Stimulated activated CD8-positive, alpha-beta memory T cell treated with anti-CD3 and anti-CD28 coated beads, Interleukin-7, amount 100 ng/mL, for 24 hours (primary cell): ENCODE measurements at places on chromosomes 11 and 22.

DNA sequence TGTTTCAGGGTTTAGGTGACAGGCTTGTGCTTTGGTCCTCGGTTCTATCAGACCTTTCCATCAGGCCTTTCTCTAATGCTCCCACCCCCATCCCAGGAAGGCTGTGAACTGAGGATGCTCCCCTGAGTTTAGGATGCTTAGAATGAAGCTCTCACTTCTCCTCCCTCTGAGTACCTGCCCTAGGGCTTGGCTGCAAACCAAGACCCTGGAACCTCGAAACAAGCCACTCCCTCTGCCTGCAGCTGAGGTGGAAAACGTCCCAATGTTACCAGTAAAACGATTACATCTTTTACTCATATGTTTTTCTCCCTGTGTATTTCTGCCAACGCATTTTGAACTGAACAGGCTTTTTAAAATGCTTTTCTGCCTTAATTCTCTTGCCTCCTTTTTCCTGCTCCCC is 54.5 kb upstream of the BMAL1 start:
- DNase-seq: no peak

- no peak for DNase-seq
Observed at GRCh38 chr22:31826443-31826842, 72.6 kb downstream of the DEPDC5 start.

GRCh38 chr22:32245042-32245441 is 10.1 kb downstream of the SLC5A4 start:
- no peak for DNase-seq

DNA sequence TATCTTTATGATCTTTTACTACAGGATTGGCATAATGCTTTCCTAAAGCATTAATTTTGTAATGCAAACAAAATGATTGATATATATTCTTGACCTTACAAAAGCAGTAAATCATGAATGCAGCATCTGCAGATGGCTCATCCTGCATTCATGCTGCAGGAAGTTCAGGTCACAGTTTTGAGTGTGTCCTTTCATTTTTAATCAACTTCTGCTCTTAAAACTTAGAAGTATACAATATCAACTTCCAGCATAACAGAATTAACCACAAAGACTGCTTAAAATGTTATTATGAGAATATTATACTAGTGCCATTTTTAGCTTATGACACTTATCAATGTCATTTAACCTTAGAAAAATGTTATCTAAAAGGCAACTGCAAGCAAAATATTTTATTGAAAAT is 54.0 kb downstream of the SLC36A4 start:
- DNase-seq: no peak

DNA sequence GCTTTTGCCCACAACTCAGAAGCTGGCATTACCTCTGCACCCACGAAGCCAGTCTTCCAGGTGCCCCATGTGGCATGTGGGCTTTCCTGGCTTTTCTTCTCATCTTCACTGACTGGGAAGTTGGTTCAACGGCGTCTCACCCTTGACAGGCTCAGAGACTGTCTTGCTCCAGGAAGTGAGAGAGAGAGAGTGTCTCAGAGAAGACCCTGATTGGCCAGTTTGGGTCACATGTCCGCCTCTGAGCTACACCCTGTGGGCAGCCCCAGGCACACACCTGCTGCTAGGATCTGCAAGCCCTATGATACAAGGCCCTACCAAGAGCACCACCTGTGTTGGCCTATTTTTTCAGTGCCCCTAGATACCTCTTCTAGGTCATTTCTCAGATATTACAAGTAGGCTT is 39.0 kb downstream of the RTL6 start:
- DNase-seq: no peak

GRCh38 chr11:34654483-34655334 is 33.8 kb downstream of the EHF start:
- no peak for DNase-seq

DNA sequence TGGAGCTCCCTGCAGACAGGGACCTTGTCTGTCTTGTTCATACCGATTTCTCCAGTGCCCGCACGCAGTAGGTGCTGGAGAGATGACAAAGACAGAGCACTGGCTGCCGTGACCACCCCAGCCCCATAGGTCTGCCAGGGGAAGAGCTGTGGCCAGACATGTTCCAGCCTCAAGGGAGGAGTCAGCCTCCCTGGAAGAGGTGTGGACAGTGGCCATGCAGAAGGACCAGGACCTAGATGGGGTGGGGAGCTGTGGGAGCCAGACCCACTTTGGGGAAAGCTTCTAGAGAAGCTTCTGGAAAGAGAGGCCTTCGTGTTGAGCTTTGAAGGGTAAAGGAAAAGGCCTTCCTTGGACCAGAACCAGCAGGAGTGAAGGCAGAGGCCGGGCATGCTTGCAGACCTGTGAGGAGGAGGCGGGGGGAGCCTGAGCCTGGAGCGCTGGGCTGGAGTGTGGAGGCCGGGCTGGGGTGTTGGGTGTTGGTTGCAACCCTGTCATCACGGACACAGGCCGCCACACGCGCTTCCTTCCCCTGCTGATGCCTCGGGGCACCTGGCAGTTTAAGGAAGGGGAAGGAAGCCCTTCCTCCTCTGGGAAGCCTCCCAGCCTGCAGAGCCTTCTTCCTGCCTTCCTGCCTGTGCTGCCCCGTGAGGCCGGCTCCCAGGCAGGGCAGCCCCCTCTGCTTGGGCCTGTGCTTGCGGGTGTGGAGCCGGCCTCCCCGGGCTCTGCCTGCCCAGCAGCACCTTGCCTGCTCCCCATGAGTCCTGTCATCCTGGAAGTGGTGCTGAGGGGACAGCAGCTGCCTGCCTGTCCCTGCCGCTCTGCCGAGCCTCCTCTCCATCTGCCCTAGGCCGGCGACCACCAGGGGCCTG is 12.3 kb downstream of the RELT start:
- no peak for DNase-seq

- no peak for DNase-seq
Observed at GRCh38 chr11:12009617-12010321, 1.3 kb upstream of the DKK3 start.

- no peak for DNase-seq
Observed at GRCh38 chr22:31448382-31448781, 41.3 kb downstream of the EIF4ENIF1 start.

DNA sequence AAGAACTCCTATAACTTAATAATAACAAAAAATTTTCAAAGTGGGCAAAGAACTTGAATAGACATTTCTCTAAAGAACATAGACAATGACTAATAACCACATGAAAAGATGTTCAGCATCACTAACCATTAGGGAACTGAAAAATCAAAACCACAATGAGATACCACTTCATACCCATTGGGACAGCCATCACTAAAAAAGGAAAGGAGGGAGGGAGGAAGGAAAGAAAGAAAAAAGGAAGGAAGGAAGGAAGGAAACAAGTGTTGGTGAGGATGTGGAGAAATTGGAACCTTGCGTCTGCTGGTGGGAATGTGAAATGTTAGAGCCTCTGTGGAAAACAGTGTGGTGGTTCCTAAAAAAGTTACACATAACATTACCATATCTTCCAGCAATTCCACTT is 55.8 kb downstream of the MS4A13 start:
- no peak for DNase-seq

GRCh38 chr11:18650859-18651557 is 16.9 kb upstream of the SPTY2D1 start:
- DNase-seq: no peak

GRCh38 chr11:80330264-80330663 is 889.4 kb upstream of the TENM4 start:
- no peak for DNase-seq

- no peak for DNase-seq
Observed at GRCh38 chr22:20299746-20300136, 20.1 kb downstream of the DGCR6L start.

DNA sequence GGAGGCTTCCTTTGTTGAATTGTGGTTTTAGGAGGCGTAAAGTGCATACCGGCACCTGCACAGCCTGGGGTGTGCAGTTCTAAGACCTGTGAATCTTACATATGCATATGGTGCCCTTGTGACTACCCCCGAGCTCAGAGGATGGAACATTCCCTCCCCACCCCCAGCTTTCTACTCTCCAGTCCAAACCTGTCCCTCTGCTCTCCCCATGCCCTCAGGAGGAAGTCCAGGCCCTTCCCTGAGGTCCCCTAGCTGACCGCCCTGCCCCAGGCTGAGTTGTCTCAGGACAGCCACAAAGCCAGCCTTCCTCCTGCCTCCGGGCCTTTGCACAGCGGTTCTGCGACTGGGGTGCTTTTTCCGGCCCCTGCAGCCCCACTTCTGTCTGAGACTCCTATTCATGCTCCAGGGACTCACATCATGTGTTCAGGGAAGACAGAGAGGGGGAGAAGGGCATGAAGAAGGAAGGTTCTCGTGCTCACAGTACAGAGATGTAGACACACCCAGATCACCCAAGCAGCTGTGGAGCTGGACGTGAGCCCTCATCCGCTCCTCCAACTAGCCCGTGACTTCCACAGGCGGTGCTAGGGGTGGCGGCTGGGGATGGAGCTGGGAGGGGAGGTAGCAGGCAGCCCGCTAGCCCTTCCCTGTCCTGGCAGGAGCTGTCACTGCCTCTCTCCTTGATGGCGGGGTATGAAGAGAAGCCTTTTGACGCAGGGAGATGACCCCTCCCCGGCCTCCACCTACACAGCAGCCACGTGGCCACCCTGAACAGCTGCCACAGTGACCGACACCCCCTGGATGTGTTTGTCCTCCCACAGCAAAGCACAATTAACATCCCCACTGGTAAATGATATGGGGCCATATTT is 50.8 kb downstream of the FLRT1 start:
- DNase-seq: no peak

DNA sequence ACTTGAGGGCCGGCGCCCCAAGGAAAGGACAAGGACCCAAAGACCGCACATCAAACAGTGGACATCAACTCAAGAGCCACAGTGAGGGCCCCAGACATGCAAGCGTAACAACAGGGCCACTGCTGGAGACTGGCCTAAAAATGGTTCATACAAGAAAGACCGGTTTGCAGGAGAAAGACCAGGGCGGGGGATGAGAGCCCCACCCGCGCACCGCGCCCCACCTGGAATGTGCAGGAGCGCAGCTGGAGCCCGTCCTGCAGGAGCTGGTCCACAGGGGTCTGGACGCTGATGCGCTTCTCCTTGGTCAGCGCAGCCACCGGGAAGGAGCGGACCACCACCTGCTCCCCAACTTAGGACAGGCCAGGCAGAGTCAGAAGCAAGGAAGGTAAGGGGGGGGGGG is 13.9 kb downstream of the SBF1 start:
- no peak for DNase-seq

GRCh38 chr11:123601136-123601535 is 53.3 kb downstream of the SCN3B start:
- DNase-seq: no peak

DNA sequence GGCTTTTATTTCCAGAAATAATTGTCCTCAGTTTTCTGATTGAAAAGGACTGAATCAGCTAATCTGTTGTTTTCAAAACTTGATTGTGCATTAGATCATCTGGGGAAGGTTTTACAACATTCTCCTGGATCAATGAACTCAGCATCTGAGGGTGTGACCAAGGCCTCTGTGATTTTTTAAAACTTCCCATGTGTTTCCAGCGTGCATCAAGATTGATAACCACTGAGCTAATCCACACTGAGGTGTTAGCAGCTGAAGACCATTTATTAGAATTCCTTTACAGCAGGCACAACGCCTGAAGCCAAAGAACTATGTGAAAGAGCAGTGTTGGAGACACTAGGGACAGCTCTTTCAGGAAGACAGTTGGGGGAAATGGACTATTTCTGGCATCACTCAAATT is 10.2 kb downstream of the VSTM5 start:
- no peak for DNase-seq

- DNase-seq: no peak
Observed at GRCh38 chr11:121464352-121464946, 11.7 kb upstream of the SORL1-AS1 start.

- DNase-seq: no peak
Observed at GRCh38 chr11:90274362-90274761, 51.5 kb upstream of the CHORDC1 start.

- DNase-seq: no peak
Observed at GRCh38 chr11:130088217-130088616, 18.5 kb downstream of the APLP2 start.

DNA sequence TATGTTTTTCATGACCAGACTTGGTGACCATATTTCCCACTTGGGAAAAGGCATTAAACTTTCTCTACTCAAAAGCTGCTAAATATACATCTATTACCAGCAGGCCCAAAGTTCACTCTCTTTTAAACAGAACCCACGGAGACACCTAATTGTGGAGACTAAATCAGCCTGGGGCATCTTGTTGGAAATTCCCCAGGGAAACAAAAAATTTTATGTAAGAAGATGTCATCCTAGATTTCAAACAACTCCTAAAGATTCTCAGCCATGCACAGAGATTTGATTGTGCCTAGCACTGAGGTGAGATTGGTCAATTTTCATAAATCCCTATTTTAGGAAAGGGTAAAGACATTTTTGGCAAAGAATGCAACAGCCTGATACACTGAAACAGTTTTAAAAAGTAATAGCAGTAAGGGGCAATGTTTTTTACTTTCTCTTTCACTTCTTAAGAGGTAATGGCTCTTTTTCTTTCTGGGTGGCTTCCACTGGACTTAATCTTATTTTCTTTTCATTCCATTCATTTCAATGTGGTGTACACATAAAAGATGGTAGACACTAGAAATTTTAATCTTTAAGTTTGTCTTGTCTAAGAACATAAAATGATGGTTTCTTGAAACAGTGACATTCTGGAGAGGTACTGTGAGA is 9.6 kb downstream of the OR52N2 start:
- DNase-seq: no peak

DNA sequence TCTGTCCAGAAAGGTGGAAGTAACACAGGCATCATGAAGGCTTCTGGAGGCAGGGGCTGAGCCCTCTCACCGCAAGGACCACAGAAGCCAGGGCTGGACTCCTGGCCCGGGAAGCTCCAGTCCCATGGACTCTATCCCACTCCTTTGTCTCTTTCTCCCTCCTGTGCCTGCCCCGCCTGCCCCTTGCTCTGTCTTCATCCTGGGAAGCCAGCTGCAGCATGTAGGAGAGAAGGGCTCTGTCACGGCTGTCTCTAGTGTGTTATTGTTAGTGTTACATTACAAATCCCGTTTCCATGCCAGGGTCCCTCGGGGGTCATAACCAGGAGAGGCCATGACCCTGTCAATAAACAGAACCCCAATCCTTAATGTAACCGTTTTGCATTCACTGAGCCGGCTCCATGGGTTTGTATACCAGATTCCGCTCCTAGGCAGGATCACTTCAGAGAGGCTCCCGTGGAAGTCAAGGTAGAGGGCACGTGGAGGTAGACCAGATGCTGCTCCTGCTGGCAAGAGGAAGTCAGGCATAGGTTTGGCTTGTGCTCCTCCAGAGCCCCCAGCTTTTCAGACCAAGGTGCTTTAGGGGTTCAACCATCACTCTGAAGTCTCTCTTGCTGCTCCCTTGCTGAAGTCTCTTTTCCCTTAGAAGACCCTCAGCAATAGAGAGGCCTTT is 293.2 kb downstream of the ETS1 start:
- no peak for DNase-seq

DNA sequence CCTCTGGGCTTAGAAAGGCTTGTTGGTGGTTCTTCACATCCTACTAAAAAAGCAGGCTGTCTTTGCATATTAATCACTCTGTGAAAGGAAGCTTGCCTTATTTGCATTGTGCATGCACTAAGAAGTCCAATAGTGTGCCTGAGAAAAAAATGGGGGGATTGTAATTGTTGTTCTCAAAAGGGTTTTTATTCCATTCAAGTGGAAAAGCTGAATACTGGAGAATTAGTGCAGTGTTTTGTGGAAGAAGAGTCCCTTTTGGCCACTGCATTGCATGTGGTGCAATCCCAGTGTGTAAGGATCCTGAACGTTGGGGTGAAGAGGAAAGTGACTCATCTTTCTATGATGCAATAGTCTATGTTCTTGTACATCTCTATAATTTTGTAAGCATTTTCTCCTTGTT is 16.5 kb downstream of the NCAM1 start:
- DNase-seq: no peak

GRCh38 chr11:31856248-31856647 is 45.1 kb upstream of the PAX6 start:
- no peak for DNase-seq
